Stimulated activated CD4-positive, alpha-beta T cell treated with anti-CD3 and anti-CD28 coated beads, Interleukin-4, amount 100 ng/mL, for 24 hours (primary cell): ENCODE measurements at places on chromosomes 2 and 18.

- no peak for DNase-seq
Observed at GRCh38 chr18:79532313-79533007, 136.7 kb downstream of the NFATC1 start.

DNA sequence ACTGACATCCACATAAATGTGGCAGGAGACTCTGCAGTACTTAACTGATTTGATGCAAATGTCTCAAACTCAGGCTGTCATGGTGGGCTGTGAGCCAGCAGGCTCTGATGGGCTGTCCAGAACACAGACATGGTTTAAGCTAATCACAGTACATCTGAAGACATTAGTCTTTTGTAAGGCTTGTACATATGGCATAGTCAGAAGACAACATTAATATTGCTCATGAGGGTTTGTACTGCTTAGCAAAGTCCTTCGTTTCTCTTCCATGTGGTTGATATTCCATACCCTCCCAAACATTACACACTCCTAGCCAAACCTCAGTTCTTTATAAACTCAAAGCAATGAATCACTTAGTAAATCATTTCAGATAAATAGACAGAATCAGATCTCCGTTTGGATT lies 330.6 kb downstream of the RND3 start:
- DNase-seq: no peak

DNA sequence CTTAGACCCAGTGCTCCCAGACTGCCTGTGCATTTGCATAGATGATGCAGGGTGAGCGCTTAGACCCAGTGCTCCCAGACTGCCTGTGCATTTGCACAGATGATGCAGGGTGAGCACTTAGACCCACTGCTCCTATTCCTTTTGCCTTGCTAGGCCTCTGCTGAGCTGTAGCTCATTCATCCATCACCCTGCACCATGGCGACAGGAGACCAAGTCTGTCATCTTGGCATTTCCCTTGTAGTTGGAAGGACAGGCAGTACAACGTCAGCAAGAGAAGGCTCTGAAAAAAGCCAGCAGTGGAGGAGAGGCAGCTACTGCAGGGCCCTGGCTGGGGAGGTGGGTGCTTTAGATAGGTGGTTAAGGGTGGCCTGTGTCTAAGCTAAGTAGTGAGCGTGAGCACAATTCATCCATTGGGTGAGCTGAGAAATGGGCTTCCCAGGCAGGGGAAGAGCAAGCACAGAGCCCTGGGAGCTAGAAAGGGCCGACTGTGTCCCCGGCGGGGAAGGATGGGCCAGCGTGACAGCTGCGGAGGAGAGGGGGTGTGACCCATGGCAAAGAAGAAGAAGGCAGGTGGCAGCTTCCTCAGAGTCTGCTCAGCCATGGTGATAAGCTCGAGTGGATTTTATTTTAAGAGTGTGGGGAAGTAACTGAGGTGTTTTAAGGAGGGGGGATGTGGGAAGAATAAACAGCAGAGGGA lies 108.8 kb downstream of the LPIN1 start:
- no peak for DNase-seq

GRCh38 chr2:154207288-154208047 lies 335.7 kb downstream of the GALNT13 start:
- DNase-seq: no peak

- no peak for DNase-seq
Observed at GRCh38 chr2:218238887-218239286, 21.9 kb downstream of the ARPC2 start.

DNA sequence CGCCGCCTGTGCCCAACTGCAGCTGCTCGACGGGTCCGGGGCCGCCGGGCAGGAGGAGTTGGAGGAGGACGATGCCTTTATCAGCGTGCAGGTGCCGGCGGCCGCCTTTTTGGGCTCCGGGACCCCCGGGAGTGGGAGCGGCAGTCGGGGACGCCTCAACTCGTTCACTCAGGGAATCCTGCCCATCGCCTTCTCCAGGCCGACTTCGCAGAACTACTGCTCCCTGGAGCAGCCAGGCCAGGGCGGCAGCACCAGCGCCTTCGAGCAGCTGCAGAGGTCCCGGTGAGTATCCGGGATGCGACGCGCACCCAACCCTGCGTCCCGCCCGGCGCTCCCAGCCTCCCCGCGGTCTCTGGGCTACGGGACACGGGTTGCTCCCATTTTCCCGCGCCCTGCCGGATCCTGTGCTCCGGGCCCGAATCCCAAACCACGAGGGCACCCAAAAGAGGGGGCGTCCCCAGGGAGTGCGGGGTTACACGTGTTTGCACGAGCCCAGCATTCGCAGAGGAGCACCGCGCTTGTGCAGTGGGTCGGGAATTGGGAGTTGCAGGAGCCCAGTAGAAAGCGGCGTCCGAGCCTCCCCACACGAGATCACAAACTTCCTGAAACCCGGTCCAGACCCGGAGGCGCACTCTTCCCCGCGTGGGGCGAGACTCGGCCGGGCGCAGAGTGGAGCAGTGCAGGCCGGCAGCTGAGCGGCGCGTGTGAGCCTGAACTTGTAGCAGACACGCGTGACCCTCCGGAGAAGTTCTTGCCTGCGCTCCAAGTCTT lies 1.2 kb downstream of the CABLES1 start:
- no peak for DNase-seq

DNA sequence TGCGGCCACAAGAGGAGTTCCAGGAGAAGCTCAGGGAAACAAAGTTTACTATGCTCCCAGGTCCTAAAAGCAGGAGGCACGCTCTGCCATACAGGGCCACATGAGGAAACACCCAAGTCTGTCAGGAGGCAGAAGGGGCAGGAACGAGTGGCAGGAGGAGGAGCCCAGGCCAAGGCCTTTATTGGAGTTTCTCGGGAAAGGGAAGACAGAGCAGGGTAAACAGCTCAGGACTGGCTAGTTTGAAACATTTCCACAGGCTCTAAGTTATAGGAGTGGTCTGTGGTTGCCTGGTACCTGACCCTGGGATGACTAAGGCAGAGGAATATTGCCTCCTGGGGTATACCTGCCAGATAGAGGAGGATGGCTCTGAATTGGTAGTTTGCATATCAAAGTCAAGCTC lies 3.7 kb upstream of the ZNF638 start:
- DNase-seq: no peak

GRCh38 chr18:64219517-64219916 lies 70.6 kb upstream of the LINC00305 start:
- no peak for DNase-seq

DNA sequence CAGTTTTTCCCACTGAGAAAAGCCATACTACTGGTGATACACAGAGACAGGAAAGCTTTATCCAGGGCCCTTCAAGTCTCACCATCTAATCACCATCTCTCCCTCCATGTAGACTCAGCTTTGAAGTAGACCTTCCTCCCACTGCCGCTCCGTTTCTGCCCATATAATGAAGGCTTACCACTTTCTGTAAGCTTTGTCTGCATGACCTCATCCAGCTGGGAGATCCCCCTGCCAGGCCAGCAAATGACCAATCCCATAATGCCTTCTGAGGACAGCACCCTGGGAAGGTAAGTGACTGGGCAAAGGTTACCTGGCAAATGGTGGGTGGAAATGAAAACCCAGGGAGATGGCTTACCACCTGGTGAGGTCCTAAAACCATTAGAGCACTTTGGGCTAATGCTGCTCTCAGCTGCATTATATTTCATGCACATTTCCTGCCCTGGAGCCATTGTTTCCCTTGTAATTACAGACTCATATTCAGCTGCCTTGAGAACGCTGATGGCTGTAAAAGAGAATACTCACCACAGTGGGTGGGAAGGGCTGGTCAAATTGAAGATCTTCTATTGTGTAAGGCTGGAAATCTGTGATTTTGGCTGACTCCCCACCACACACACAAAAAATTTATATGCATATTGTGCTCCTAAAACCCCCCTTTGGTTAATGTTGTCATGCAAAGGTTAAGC lies 350.7 kb upstream of the SYT4 start:
- DNase-seq: no peak

- DNase-seq: no peak
Observed at GRCh38 chr2:15973481-15974401, 33.4 kb downstream of the MYCN start.

GRCh38 chr2:206713746-206714145 lies 4.5 kb downstream of the DYTN start:
- DNase-seq: no peak
